T-helper 17 cell (primary cell): ENCODE measurements at places on chromosomes 1 and 21.

DNA sequence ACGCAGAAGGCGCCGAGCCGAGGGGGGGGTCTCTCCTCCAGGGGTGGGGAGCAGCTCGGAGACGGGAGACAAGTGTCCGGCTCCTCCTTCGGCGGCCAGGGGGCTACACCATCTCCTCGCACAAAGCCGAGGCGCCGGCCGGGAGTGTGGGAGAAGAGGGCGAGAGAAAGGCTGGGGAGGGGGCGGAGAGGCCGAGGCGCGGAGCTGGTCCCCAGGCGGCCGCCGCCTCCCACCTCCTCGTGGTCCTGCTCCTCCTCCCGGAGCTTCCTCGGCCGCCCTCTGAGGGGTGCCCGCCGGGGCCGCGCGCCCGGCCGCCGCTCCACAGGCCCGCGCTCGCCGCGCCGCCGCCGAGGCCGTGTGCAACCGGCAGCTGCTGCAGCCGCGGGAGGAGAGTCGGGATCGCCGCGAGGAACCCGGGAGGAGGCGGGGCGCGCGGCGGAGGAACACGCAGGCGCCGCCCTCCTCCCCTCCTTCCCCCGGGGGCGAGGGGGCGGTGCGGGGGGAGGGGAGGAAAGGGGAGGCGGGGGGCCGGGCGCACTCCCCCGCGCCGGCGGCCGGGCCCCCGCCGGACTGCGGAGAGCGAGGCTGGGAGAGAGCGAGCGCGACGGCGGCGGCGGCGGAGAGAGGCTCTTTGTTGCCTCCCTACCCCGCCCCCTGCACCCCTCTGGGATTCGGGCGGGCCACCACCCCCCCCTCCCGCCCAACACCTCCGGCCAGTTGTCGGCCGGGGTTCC is at the start of gene ENAH:
TSS of gene ENAH (minus strand) at position 395 of the 734 bp plus-strand sequence. CDS start 433 bp downstream, outside the sequence.
- H3K36me3 ChIP-seq, result peaks cover 6% of the 10 kb centered on the region
- peak within 1 kb of the TSS; percentile 96 for H3K4me3 ChIP-seq
- peak within 1 kb of the TSS; percentile 88 for H3K27ac ChIP-seq
- H3K4me1 ChIP-seq, result peaks cover 10% of the 10 kb centered on the region

GRCh38 chr1:160827418-160827817 is 31.4 kb downstream of the LY9 start:
- no peak overlapping the region for H3K4me3 ChIP-seq
- peaks cover 5% of the 10 kb centered on the region for H3K36me3 ChIP-seq
- H3K27me3 ChIP-seq, result no peaks in the 10 kb centered on the region
- DNase-seq, result no peak

- peaks cover 2% of the 10 kb centered on the region for H3K36me3 ChIP-seq
- H3K4me3 ChIP-seq, result no peak overlapping the region
- H3K4me1 ChIP-seq, result no peaks in the 10 kb centered on the region
Observed at GRCh38 chr21:28892199-28893111, 100.2 kb downstream of the LTN1 start.

GRCh38 chr1:229410692-229411433 is 23.0 kb downstream of the ACTA1 start:
- peaks cover 7% of the 10 kb centered on the region for H3K36me3 ChIP-seq
- no peak overlapping the region for H3K4me3 ChIP-seq
- H3K4me1 ChIP-seq, result peaks cover 16% of the 10 kb centered on the region
- H3K27ac ChIP-seq, result no peak overlapping the region
- H3K27me3 ChIP-seq, result peaks cover 46% of the 10 kb centered on the region
- DNase-seq, result no peak

DNA sequence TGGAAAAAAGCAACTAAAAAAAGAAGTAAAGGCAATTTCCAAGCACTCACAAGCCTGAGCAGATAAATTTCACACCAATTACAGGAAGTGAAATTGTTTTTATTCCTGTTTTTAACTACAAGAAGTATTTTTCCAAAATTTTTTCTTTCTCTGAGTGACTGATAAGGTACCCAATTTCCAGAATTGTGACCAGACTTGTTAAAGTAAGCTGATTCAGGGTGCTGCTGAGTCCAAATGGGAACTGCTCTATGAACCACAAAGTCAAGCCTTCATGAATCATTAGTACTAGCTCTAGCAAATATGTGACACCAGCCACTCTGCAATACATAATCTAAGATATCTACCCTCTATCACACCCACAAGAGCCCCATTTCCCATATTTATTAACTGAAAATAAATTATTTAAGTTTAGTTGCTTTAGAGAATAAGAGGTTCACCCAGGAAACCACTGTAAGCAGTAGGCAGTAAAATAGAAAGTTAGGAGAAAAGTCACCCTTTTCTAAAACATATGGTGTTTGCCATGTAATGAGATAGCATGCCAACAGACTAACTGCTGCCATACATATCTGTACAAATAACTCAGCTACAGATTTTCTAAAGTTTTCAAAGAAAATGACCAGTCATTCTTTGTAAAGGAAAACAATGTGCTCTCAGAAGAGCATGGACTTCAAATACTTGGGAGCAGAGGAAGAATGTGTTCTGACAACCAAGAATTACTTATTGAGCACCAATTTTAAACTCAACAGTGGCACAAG is 43.1 kb upstream of the TNFSF18 start:
- H3K27me3 ChIP-seq, result no peaks in the 10 kb centered on the region
- DNase-seq, result no peak
- H3K4me1 ChIP-seq, result no peaks in the 10 kb centered on the region
- no peak overlapping the region for H3K27ac ChIP-seq
- no peaks in the 10 kb centered on the region for H3K36me3 ChIP-seq
- no peak overlapping the region for H3K4me3 ChIP-seq

DNA sequence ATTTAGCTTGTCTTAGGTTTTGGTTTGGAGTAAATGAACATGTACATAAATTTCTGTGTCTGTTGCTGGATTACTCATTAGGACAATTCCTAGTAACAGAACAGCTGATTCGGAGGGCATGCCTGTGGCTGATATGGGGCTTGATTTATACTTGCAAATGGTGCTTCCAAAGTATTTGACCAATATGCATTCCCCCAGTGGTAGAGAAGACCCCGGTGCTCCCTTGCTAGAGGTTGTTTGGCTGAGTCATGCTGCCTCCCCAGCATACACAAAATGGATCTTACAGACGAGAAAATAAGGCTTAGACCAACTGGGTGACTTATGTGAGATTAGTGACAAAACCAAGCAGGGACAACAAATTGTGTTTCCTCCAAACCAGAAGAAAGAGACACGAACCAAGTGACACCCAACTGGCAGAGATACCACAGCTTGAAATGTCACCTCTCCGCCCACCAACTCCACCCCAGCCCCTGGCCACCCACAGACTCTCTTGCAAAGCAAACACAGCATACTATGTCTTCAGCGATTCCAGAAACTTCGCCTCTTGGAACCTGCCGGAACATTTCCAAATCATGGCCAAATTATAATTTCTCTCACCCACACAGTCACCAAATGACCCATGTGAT is 75.9 kb upstream of the ETS2 start:
- H3K36me3 ChIP-seq, result peaks cover 4% of the 10 kb centered on the region
- no peak overlapping the region for H3K27ac ChIP-seq
- peaks cover 33% of the 10 kb centered on the region for H3K27me3 ChIP-seq
- H3K4me1 ChIP-seq, result peaks cover 5% of the 10 kb centered on the region
- no peak overlapping the region for H3K4me3 ChIP-seq

- peaks cover 11% of the 10 kb centered on the region for H3K4me1 ChIP-seq
- peak overlapping the region; percentile 50 for H3K4me3 ChIP-seq
- peaks cover 8% of the 10 kb centered on the region for H3K36me3 ChIP-seq
- H3K27me3 ChIP-seq, result no peaks in the 10 kb centered on the region
Observed at GRCh38 chr21:36208326-36209013, 51.8 kb downstream of the DOP1B start.

DNA sequence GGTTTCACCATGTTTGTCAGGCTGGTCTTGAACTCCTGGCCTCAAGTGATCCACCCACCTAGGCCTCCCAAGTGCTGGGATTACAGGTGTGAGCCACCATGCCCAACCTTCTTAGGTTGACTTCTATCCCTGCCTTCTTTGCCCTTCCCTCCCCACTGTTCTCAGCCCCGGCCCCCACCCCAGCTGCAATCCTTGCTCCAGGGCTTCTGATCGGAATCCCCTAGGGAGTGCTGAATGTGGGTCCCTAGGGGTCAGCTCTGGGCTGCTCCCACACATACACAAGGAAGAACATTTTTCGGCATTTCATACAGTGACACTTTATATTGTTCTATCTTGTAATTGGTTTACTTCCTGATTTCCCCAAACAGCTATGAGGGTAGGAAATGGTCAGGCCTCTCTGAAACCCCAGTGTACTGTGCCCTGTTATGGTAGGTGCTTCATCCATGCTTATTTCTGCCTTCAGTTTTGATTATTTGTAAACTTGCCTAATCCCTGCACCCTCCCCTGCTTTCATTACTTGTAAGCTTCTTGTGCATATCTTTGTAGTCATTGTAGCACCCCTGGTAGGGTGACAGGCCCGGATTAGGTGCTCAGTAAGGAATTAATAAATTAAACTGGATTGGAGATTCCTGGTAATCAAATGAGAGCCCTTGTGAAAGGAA is 5.8 kb upstream of the SRP9 start:
- no peak for DNase-seq
- peaks cover 5% of the 10 kb centered on the region for H3K27me3 ChIP-seq
- peaks cover 3% of the 10 kb centered on the region for H3K36me3 ChIP-seq
- peaks cover 8% of the 10 kb centered on the region for H3K4me1 ChIP-seq
- H3K27ac ChIP-seq, result no peak overlapping the region
